Urothelium cell line (cell line): ENCODE measurements at places on chromosomes 13 and 19.

GRCh38 chr13:43081866-43082265, 58.5 kb downstream of the DNAJC15 start:
- DNase-seq, result no peak

- no peak for DNase-seq
Observed at GRCh38 chr13:44792096-44792495, 197.2 kb downstream of the NUFIP1 start.

GRCh38 chr13:27182844-27183497, 11.4 kb upstream of the USP12 start:
- peak; percentile 34 for DNase-seq

GRCh38 chr19:45275370-45275971, 24.4 kb downstream of the MARK4 start:
- DNase-seq, result no peak

- no peak for DNase-seq
Observed at GRCh38 chr13:78780708-78781107, 121.8 kb upstream of the OBI1 start.

GRCh38 chr13:30142486-30143211, 164.7 kb downstream of the KATNAL1 start:
- peak; percentile 79 for DNase-seq

- DNase-seq, result peak; percentile 83
Observed at GRCh38 chr19:17718947-17719711, at the start of gene MAP1S. Gene MAP1S, plus strand, starts transcription at chr19:17719480. Its CDS starts 23 bp downstream, at chr19:17719503.

GRCh38 chr19:10712045-10712444, 5.8 kb upstream of the DNM2 start:
- DNase-seq, result no peak

GRCh38 chr13:92727118-92727517, 499.5 kb upstream of the GPC6 start:
- no peak for DNase-seq

GRCh38 chr13:34155931-34156607, 338.1 kb downstream of the RFC3 start:
- peak; percentile 4 for DNase-seq

DNA sequence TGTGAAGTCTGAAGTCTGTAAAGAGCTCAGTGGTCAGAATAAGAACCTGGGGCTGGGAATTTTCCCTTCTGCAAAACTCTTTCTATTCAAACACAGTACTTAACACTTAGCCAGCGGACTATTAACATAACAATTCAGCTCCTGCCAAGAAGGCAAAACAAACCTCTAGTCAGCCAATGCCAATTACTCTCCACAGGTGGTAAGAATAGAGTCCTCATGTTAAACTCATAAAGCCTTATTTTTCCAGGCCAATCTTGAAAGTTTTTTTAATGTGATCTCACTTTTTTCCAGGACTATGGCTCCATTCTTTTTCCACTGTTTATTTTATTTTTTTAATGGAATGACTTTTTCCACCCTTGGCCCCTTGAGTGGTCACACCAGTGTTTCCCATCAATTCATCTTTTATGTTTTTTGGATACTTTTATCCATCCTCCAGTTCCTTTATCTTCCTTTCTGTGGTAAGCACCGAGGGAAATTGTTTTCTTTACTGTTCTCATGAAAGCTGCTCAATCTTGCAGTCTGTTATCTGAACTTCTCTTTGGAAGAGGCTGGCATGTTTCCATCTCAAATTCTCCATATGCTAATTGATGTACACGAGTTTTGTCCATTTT, 217.3 kb downstream of the LHFPL6 start:
- no peak for DNase-seq

DNA sequence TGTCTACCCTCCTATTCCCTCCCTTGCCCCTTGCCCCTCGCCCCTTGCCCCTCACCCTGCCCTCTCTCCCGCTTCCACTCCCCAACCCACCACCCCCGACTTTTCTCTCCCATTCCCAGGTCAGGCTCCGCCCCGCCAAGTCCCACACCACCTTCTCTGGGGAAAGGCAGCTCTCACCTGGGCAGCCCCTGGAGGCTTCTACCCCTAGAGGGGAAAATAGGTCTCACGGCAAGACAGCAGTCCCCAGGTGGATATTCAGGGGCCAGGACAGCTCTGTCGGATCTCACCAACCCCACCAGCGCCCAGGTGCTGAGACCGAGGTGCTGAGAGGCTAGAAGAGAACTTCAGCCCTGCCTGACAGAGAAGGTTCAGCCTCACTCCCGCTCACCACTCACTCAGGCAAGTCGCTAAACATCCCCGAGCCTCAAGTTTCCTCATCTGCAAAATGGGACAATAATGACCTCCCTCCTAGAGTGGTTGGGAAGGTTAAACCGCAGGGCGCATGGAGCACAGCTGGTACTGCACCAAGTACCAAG, 1.4 kb upstream of the ERFL start:
- DNase-seq, result no peak

GRCh38 chr13:97141564-97142005, 80.5 kb upstream of the MBNL2 start:
- DNase-seq, result peak; percentile 81

GRCh38 chr19:2464389-2464788, 7.6 kb upstream of the LMNB2 start:
- no peak for DNase-seq

GRCh38 chr13:112671359-112671758, 18.5 kb upstream of the ATP11A start:
- no peak for DNase-seq

GRCh38 chr19:1236576-1236975, 1.2 kb downstream of the CBARP start:
- peak; percentile 21 for DNase-seq

DNA sequence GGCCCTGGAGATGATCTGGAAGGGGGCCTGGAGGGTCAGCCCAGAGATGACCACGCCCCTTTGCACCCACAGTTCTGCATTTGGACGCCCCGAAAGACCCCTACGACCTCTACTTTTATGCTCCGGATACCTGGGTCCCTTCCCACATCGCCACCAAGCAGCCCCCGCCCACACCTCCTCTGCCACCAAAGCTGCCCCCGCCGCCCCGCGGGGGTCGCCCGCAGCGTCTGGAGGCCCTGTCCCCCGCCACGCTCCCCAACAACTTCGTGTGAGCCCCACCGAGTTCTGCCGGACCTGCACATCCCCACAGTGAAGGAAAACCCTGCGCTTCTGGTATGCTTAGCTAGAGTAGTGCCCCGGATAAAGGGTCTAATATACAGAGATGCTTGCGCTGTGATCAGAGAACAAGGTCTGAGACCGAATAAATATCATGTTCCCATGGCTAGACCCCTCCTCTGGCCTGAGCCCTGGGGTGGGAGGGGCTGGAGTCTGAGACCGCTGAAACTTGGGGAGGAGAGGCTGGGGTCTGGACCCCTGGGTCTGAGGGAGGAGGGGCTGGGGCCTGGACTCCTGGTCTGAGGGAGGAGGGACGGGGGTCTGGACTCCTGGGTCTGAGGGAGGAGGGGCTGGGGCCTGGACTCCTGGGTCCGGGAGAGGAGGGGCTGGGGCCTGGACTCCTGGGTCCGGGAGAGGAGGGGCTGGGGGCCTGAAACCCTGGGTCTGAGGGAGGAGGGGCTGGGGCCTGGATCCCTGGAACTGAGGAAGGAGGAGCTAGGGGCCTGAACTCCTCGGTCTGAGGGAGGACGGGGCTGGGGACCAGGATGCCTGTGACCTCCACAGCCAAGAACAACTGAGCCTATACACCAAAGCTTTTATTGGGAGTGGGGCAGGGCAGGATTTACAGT, 3.6 kb downstream of the GFY start:
- DNase-seq, result no peak

DNA sequence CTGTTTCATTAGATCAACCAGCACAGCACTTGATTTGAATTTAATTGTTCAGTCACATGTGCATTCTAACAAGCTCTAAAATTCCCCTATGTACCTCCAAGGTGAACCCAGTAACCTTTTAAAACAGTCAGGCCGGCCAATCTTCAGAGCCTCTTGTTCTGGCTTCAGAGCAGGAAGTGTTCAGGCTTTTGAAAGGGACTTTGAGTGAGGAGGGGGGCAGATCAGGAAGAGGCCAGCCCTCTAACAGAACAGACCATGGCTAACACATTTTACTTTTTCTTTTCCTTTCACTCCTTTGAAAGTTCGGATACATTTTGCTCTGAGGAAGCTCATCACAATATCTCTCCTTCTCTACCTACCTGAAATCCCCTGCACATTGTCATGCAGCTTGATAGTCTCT, 390.3 kb downstream of the TBC1D4 start:
- DNase-seq, result no peak

- DNase-seq, result no peak
Observed at GRCh38 chr19:6720369-6721137, at the start of gene C3. Gene C3, minus strand, starts transcription at chr19:6720650. Its CDS starts 61 bp downstream, at chr19:6720589.

DNA sequence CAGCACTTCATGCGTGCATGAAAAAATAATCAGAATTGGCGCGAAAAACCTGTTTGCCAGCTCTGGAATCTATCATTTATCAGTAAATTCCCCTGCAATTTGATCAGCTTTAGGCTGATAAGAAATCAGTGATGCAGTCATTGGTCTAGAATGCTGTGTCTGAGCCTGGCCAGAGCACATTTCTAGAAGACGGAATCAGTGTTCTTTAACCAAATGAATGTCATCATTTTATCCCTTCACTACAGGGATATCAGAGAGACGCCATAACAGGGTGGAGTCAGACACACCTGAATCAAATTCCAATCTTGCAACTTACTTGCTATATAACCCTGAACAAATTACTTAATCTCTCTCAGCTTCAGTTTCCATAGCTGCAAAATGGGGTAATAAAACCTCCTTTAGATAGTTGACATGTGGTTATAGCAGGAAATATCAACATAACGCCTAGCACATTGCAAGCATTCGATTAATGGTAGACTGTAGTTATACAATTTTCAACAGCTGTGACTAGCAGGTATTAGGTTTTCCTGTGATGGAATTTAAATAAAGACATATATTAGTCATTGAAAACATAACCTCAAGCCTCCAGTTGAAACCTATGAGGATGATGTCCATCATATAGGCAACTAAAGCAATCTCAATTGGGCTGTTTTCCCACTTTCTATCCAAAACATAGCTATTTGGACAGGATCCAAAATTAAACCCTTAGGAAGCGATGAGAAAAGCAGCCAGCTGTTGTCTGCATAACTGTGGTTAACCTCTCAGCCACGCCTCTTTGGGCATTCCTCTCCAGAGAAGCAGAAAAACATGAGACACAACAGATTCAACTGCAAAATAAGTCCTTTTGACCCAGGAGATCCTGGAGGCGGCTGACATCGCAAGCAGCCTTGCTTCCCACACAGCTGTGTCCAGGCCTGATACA, 51.6 kb upstream of the UBL3 start:
- peak; percentile 72 for DNase-seq

GRCh38 chr13:51925865-51926527, 64.2 kb downstream of the CCDC70 start:
- DNase-seq, result no peak

- DNase-seq, result no peak
Observed at GRCh38 chr19:50549059-50549926, 18.9 kb downstream of the LRRC4B start.

DNA sequence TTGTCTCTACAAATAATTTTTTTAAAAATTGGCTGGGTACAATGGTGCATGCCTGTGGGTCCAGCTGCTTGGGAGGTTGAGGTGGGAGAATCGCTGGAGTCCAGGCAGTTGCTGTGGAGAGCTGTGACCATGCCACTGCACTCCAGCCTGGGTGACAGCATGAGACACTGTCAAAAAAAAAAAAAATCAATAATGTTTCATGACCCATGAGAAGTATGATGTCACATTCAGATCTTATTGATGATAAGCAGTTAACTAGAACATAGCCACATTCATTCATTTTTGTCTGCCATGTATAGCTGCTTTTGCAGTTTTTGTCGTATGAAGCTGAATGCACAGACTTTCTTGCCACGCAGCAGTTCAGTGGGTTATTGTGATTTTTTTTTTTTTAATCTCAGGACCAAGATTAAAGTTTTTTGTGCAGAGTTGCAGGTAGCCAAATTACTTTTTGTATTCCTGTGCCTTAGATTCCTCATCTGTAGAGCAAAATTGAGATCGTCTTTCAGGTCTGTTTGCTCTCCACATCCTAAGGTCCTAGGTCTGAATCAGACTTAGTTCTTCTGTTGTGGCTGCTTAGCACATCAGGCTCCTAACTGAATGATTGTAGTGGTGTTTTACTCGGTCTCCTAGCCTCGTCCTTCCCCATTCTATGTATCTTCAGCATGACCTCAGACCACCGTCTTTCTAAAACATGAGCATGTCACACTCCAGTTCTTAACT, 145.2 kb downstream of the GGACT start:
- DNase-seq, result no peak

- peak; percentile 52 for DNase-seq
Observed at GRCh38 chr19:32570081-32570785, 10.8 kb upstream of the PDCD5 start.

DNA sequence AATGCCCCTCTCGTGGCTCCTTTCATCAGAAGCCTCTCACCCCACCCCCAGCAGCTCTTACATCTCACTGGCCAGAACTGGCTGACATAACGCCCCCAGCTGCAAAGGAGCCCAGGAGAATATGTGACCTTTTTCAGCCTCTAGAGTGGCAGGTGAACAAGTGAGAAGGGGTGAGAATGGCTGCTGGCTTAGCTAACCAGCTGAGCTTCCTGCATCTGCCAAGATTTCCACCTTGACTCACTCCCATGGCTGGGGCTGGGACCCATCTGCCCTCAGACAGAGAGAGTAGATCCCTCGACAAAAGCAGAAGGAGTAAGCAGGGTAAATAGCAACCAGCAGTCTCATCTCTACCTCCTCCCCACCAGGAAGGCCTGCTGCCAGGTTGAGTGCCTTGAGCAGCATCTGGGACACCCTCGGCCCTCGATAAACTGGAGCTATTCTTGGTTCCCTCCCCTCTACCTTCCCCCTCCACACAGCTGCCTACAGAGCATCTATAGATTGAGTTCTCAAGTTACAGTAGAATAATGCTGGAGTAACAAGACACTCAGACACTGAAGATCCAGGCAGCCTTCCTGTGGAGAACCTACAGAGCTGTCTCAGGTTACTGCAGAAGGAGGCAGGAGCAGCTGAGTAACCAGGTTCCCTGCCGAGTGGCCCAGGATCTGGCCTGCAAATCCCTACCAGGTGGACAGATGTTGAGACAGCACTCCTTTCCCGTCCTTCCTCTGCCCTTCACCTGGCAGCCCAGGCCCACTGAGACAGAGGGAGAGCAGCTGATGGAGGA, 15.5 kb downstream of the KASH5 start:
- DNase-seq, result no peak
